ENCODE measurements at places on chromosomes 7 and 10.
A peak's percentile ranks its signal among the peaks of the same experiment; 100 is the strongest.

GRCh38 chr7:95622001-95622549, 25.8 kb upstream of the PDK4 start:
- DNase-seq: no peak

GRCh38 chr10:123948030-123948823, 56.6 kb upstream of the CPXM2 start:
- no peak for DNase-seq

DNA sequence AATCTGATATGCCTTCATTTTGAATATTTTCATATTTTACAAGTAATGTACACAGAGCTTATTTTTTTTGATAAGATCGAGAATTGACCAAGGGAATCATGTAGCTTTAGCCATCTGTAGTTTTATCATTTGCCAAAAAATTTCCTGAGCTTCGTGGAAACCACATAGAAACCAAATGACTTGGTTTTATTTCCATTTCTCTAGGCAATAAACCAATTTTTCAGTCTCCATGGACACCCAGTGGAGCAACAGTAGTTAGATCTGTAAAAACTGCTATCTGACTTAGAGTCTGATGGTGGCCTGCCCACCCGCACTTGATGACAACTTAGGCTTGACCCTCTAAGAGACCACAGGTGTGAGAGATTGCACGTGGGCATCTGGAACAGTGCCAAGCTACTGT, 127.8 kb upstream of the CDK6 start:
- no peak for DNase-seq

DNA sequence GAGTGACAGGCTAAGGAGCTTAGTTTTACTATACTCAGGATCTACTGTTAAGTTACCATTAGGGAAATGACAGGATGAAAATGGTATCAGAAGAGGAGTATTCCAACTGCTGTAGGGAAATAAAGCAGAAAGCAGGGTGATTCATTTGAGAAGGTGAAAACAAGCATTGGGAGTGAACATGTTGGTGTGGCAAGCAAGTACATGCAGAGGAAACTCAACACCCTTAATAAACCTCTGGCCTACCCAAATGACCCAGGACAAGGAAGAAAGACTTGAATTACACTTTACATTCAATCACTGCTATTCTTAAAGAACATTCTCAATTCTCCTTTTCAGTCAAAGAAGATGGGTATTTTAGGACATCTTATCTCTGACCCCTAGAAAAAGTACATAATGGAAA, 28.7 kb downstream of the ERLIN1 start:
- DNase-seq: no peak

DNA sequence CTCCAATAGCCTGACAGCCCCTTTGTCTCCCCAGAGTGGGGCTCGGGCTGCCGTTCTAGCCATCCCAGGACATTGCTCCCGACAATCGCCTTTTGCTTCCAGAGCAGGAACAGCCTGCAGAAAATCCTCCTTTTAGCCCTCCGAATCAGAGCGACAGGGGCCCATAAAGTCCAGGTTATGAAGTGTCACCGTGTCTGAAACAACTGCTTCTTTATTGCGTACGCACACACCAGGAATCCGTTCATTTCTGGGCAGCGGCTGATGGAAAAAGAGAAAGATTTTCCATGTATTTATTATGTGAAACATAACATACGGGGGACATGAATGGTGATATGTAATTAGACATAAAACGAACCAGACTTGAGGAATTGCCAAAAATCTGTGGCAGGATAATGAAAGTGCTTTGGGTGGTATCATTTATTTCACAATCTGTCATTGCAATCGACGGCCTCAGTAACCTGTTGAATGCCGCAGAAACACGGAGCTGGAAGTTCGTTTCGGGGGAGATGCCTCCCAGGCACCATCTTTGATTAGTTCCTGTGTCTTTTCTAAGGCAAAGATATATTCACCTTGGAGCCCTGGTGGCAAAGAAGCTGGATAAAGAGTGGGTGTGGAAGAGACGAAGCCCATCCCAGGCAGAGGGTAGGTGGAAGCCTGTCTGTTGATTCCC, 48.1 kb downstream of the FAM241B start:
- DNase-seq: no peak

DNA sequence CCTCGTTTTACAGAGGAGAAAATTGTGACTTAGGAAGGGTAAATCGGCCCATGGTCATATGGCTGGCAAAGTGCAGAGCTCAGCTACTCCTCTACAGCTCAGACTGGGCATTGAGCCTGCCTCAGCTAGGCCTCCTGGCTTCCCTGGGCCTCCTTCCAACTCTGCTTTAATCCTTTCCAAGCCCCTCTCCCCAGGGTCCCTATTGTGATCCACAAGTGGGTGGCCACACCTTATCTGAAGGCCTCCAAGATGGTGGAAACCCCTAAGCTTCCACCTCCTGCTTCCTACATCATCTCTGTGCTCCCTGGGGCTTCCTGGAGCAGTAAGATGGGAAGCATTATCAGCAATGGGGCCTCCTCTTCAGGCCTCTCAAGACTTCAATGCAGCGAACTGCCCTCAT, 3.0 kb upstream of the LGI1 start:
- DNase-seq: no peak

GRCh38 chr7:14104861-14105260, 115.4 kb upstream of the ETV1 start:
- DNase-seq: no peak

DNA sequence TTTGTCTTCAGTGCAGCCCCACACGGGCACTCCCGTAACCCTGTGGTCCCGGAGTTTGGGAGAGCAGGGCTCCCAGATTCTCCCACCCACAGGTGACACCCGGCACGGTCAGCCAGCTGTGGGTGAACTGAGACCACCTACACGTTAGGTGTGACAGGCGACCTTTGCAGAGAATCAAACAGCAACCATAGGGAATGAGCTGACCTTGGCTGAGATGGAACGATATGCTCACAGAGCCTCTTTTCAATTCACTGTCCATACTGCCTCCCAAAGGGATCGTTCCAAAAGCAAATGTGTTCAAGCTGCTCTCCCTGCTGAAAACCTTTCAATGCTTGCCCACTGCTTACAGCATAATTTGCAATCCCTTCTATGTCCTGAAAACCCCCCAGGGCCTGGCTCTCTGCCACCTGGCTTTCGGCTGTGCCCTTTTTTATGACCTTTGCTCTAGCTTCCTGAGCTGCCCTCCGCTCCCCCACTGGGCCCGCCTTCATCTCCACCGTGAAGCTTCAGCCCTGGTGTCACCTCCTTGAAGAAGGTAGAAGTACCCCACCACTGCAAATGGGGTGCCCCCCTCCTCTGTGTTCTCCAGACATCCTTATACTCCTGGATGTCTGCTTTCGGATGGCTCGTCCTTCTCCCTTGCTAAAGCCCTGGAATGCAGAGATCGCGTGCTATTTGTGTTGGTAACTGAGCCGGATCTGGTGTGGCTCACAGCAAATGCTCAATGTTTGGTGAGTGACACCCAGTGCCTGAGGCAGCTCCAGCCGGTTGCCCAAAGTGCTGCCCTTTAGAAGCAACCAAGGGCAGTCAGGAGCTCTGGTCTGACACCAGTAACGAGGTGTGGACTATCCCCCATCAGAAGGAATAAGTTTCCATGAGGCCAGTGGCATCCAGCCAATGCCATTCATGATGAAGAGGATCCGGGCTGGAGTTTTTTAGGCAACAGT, 90.4 kb downstream of the KIAA1549 start:
- no peak for DNase-seq

DNA sequence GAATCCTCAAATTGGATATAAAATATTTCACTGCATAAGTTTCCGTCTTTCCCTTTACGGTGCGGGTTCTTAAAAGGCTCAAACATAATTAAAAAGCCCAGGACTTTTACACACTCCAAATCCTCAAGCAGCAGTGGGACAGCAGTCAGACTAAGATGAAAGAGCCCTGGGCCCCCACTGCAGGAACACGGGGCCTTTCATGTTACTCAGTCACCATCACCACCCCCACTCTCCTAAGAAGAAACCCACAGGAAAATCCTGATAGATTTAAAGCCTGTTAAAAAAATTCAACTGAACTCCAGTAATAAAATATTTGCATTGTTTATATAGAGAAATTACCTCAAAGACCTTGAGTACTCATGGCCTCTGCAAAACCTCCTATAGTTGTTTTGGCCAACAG, 74.0 kb upstream of the TRIL start:
- DNase-seq: no peak

DNA sequence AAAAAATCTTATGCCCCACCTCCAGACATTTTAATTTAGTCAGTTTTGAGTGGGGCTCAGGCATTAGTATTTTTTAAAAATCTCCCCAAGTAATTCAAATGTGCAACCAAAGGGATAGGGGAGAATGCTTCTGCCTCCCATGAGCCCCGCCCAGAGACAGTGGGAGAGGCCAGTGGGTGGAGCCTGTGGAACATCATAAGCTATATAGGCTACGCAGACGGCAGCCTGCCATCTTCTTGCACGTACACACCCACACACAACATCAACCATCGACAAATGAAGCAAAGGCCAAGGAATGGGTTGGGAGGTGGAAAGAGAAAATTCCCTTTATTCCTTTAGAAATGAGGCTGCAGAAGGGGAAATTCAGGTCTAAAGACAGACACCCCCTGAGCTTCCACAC, 25.2 kb downstream of the CREB3L2 start:
- DNase-seq: no peak

DNA sequence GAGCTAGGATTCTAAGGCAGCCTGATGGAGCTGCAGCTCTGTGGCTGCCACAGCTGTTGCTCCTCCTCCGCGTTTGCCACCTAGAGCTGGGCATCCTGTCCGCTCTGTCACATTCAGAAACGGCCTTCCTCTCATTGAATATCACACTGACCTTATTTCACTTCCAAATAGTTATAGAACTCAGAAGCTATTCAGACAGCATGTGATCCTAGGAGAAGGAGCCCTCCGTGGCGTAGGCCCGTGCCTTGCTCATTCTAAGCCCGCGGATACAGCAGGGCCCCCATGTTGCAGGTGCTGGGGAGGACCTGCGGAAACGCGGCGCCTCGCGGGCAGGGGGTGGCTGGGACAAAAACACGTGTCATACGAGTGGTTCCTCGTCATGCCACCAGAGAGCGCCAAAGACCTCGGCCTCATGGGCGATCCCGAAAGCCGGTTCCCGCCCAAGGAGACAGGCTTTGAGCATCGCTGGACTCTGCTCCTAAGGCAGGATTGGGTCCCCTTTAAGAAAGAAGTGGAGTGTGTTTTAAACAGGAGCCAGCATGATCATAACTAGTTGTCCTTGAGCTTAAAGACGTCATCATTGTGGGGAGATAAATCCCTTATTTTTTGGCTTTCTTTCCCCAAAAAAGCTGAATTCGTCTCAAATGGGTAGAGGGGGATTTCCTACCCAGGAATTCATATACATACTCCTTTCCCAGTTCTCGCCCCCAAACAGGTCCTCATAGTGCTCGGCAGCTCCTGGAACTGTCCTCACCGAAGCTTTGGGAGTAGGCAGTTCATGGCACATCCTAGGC, 17.9 kb upstream of the FIGNL1 start:
- DNase-seq: peak; percentile 69

- DNase-seq: no peak
Observed at GRCh38 chr10:62651341-62651740, 153.2 kb upstream of the ADO start.

GRCh38 chr7:151012031-151012692, 12.1 kb downstream of the ATG9B start:
- no peak for DNase-seq

- peak; percentile 6 for DNase-seq
Observed at GRCh38 chr10:60964257-60965235, 20.6 kb upstream of the RHOBTB1 start.

DNA sequence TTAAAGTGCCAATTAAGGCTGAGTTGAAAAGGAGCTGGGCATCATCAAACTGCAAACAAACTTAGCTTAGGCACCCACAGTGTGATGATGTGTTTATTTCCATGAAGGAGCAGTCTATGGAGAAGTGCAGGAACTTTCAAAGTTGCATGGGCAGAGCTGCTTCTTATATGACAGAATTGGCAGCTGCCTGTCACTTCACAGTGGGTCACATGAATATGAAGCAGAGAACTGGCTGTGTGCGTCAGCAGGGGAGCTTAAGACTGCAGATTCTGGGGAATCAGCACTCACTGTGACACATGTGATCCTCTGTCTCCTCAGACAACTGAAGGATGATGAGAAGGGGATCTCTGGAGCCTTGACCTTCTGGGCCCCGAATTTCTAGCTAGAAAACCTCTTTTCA, 36.6 kb downstream of the RBM28 start:
- DNase-seq: no peak

DNA sequence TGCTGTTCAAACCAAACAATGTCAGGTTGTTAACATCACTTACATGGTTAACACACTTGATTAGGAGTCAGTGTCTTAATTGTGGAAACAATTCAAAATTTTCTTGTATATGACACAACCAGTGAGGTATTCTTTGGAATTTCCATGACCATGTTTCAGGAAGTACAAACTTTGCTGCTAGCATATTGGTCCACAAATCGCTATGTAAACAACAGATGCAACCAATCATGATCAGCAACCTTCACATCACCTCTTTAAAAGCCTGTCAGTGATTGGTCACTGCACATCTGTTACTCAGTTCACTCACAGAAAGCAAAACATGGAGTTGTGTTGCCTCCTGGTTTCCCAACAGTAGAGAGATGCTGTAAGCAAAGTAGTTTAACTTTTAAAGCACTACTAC, 108.9 kb upstream of the FAM3C start:
- DNase-seq: no peak

DNA sequence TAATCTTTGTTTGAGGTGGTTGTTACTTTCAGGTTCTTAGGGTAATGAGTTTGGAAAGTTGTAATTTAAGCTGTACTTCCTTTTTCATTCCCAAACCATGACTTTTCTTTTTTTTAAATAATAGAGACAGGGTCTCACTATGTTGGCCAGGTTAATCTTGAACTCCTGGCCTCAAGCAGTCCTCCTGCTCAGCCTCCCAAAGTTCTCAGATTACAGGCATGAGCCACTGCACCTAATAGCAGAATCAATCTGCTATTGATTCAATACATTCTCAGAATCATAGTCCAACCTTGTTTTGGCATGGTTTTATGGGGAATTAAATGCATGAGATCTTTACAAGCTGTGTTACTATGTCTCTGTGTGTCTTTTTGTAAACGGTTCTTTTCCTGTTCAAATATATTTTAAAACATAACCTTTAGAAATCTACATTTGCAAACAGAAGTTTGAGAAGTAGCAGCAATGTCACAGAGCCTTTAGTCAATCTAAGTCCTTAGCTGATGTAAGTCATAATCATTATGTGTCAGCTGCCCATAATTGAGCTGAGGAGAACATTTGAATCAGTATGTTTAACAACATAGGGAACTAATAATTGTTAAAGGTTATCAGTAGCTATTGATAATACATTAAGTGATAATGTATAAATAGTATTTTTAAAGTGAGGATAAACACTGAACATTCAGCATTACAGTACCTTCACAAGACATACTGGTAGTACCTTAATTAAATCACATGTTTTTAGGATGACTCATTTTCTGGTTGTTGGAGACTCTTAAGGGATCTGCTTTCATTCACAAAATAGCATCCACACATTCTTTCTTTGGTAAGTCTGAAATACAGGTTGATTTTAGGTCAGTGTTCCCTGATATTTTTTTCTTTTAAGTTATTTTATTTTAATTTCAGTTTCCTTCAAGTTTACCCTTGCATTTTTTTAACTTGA, 8.8 kb downstream of the INPP5F start:
- DNase-seq: no peak
